Germinal center (tissue), 1 donor: ENCODE measurements at places on chromosomes 11 and 22.

DNA sequence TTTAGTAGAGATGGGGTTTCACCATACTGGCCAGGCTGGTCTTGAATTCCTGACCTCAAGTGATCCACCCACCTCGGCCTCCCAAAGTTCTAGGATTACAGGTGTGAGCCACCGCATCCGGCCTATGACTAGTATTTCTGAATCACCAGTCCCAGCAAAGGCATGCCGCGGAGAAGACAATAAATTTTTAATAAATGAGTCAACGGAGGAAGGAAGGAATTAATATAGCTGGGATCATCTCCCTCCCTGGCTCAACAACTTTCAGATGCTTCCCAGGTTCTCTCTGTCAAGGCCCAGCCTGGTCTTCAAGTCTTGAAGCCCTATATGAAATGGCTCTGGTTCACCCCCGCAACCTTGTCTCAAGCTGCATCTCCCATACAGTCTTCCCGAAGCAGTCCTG lies 45.7 kb downstream of the CYTH4 start:
- no peak for DNase-seq

DNA sequence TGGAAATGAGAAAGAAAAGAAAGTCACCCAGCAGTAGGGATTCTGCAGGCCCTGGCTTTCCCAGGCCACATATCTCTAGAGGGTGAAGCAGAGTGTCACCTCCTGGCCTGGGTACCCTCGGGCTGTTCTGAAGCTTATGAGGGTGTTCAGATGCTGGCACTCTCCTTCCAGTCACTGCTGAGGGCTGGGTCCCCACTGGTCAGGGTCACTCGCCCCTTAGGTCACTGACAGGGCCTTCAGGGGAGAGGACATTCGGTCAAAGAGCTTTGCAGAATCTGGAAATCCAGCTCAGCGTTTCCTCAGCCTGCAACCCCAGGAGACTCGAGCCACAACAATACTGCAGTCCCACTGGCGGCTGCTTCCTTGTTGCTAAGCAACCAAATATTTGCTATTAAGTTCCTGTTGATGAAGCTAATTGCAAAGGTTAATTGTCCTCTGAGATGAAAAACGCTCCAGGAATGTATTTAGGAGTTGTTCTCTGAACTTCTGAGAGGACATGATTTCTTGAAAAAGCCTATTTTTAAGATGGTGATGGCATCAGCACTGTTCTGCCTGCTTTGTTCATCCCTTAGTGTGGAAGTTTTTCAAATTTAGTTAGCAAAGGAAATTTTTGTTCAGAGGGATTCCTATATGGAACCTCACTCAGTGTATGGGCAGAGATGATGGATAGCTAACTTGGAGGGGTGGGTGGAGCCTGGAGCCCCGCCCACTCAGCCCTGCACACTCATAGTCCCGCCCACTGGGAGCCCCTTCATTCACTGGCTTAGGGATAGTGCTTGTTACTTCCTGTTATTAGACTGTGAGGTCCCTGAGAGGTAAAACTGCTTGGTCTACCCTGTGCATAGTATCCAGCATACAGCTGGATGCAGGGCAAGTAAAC lies 109.2 kb downstream of the CSNK2A3 start:
- peak; percentile 85 for DNase-seq

DNA sequence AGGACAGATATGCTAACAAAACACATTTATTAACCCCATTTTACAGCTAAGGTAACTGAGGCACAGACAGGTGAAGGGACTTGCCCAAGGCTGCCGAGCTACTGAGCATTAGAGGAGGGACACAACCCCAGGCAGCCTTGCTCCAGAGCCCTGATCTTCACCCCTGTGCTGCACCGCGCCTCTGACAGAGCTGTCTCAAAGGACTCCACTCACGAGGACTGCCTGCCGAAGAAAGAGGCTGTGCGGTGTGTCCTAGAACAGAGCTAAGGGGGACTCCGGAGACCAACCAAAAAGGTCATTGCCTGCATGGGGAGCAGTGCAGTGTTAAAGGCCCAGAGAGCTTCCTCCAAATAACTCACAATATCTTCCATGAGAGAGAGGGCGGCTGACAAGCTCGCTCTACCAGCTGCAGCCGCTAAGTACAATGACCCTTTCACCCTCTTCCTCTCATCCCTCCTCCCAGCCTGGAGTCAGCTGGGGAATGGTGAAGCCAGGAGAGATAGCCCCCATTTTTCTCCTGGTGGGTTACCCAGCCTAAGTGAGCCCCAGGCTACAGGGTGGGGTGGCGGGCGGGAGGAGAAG lies 119.2 kb downstream of the DSCAML1 start:
- DNase-seq, result no peak

GRCh38 chr11:123718063-123718462 lies 23.4 kb downstream of the ZNF202 start:
- no peak for DNase-seq

- DNase-seq, result peak; percentile 5
Measured at GRCh38 chr22:40857309-40857855, 434 bp downstream of the XPNPEP3 start.

- no peak for DNase-seq
Measured at GRCh38 chr11:27025312-27025955, 15.2 kb upstream of the BBOX1 start.

- peak; percentile 91 for DNase-seq
Measured at GRCh38 chr22:50185375-50186087, at the start of gene TRABD. Gene TRABD (plus strand): TSS chr22:50185913. CDS start chr22:50193061, 7,148 bp downstream.

DNA sequence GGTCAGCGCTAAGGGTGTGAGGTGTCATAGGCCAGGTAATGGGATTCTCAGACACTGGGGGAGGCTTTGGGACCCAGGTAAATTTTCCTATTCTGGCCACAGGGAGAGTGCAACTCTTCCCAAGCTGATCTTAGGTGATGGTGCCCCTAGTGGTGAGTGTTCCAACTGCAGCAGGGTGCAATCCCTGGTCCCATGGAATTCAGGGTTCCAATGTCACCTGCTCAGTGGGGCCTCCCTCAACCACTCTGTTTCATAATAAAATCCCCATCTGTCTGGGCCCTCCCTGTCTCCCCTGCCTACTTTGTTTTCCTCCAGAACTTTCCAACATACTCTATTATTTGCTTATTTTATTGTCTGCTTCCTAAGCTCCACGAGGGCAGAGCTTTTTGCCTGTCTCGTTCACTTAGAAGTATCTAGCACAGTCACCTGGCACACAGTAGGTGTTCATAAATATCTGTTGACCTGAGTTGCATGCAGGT lies 2.9 kb upstream of the SGSM1 start:
- peak; percentile 69 for DNase-seq

GRCh38 chr11:102950622-102951081 lies 4.9 kb downstream of the MMP13 start:
- DNase-seq, result no peak

- no peak for DNase-seq
Measured at GRCh38 chr11:82960779-82961143, 59.2 kb downstream of the DDIAS start.
